ENCODE measurements at places on chromosomes 6 and 20. TPM values are rescaled to one million over a fixed set of nuclear protein-coding genes. Genes with fewer than 3 reads are reported as not detected.

HSD17B8 gene
- total RNA-seq: 4.7 TPM

DNA sequence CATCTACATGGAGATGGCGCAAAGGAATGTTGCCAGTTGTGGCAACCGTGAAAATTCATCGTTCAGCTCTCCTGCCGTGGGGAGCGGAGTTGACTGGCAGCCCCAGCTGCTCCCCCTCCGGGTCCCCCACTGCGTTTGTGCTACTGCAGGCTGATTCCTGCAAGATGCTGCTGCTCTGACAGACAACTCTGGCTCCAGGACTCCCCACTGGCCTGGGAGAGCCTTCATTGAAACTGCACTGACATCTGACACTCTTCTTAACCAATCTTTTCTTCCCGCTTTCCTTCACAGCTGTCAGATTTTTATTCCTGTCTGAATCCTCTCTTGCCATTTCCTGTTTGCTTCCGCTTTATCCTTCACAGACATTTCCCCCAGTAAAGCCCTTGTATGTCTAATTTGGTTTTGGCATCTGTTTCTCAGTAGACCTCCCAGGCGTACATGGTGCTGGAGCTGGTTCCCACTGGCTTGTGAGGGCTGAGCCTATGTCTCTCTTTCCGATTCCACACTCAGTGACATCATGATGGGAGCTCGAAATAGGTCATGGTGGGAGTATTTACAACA, 9.5 kb upstream of the ATRN start:
- peak; percentile 6 for DNase-seq

C6orf163 gene
- 2.9 TPM for total RNA-seq

DNA sequence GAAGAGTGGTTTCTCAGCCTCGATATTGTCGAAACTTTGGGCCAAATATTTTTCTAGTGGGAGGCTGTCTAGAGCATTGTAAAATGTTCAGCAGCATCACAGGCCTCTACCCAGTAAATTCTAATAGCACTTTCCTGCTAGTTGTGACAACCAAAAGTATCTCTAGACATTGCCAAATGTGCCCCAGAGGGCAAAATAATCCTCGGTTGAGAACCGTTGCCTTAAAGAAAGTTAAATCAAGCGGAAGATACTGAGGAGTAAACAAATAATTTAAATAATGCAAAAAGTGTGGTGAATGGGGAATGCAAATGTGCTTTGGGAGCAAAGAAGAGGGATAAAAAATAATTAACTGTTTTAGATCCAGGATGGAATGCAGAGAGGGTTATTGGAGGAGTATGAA, 106.4 kb upstream of the ASCC3 start:
- DNase-seq: no peak

DNA sequence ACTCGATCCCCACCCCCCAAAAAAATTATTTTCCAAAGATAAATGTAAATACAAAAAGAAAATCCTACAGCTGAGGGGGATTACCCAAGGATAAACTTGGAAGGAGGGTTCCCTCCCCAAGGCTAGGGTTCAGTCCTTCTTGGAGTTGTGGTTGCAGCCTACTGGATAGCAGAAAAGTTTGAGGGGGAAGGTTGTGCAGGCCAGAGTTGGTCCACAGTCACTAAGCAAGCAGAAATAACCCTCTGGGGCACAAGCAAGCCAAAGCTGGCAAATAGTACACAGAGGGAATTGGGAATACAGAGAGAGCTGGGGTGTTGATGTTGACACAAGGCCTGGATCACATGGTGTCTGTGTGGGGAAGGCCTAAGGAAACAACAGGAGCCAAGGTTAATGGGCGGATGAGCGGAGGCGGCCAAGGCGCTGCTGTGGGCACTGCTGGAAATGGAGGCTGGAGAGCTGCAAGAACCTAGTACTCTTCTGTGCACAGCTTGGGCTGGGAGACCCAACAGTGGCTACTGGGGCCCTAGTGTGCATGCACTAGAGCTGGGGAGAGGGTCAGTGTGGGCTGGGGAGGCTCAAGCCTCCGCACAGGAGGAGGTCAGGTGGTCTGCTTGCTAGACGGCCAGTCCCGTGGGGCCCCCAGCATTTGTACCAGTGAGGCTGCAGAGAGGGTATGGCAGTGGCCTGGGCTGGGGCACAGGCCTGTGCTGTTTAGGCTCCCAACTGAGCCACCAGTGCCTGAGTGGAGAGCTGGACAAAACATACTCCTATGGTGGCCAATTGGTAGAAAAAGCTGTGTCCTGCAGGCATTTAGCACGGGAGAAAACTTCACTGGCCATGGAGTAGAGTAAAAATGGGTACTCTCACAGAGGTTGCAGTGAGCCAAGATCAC, 5.5 kb upstream of the SNRPB start:
- no peak for DNase-seq

MCHR2 gene
- not detected for total RNA-seq

GRCh38 chr6:127618729-127619128, 41.8 kb downstream of the C6orf58 start:
- DNase-seq: no peak

DNA sequence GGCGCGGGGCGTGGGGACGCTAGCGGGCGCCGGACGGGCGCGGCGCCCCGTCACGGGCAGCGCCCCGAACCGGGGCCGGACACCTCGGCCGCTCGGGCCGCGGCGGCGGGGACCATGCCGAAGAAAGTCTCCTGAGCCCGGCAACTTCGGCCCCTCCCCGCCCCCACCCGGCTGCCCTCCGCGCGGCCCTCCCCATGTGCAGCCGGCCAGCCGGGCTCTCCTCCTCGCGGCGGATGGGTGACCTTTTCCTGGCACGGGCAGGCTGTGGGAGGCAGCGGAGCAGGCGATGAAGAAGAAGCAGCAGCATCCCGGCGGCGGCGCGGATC, 278 bp downstream of the UST start:
- DNase-seq: peak; percentile 50

DNA sequence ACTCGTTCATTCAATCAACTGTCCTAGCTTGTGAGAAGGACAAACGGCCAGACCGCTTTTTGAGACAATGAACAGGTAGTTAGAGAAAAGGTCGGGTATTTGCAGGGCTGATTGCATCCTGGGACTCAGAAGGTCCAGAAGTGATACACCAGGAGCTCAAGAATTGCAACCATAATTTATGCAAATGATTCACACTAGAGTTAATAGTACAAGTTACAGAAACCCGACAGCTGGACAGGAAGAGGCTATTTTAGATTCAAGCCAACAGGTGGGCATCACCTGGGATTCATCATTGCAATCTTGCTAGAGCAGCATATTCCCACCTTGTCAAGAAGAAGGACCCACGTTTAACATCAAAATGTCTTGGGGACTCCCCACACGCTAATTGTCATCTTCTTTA, 83.5 kb downstream of the TNFAIP3 start:
- DNase-seq: no peak

- no peak for DNase-seq
These were observed 38.6 kb downstream of the PREX1 start for GRCh38 chr20:48789185-48789668.

- no peak for DNase-seq
These were observed 10.5 kb downstream of the THBS2 start for GRCh38 chr6:169243186-169243585.

DNA sequence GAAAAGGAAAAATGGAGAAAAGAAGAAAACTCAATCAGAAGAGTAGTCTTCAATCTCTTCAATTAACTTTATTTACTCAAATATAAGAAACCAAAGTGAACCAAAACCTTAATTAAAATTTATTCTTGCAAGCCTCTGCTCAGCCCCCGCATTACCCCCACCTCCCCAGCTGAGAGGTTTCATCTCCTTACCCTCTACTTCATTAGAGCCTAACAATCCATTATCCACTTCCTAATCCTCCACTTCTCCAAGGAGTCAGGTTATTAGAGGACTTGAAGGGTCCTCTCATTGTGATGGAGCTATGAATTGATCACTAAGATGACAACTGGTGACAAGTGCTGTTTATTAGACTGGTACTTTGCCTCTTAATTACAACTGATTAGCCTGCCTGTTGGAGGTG, 956.5 kb downstream of the TFAP2A start:
- DNase-seq: no peak

DNA sequence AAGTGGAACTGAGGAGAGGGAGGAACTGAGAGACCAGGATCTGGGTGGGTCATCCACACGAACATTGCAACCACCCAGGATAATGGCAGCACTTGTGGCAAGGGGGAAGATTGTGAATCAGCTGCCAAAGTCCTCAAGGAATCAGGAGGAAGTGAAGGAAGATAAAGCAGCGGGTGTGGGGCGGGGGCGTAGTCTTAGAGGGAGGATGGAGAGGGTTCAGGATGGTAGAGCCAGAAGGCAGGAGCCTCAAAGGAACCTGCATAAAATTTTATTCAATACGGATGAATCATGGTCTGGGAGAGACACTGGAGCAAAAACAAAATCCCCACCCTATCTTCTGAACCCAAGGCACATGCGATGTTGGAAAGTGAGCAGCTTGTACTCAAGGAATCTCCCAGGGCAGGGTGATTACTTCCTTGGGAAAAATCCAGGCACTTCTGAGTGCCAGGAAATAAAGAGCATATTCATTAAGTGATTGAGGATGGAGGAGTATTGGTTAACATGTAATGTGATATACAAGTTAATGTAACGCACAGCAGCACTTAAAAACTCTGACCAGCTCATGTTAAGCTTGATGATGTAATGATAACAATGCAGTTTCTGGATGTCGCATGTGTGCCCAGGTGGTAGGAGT, 82.0 kb upstream of the B3GAT2 start:
- DNase-seq: no peak

GRCh38 chr6:51049288-51049982, 230.8 kb downstream of the TFAP2B start:
- no peak for DNase-seq

TBXT gene
- not detected for total RNA-seq

- no peak for DNase-seq
These were observed 7.6 kb upstream of the BTN3A3 start for GRCh38 chr6:26432627-26433201.

GRCh38 chr6:42100029-42100901, 42.2 kb downstream of the C6orf132 start:
- DNase-seq: peak; percentile 79

GRCh38 chr6:104162036-104162669, 697.6 kb downstream of the HACE1 start:
- peak; percentile 76 for DNase-seq

MYL9 gene
- total RNA-seq: 195 TPM

TMEM181 gene
- total RNA-seq: 35.1 TPM

GRCh38 chr6:95286874-95287273, 290.5 kb upstream of the MANEA start:
- no peak for DNase-seq

- peak; percentile 38 for DNase-seq
These were observed 610.3 kb downstream of the RNF144B start for GRCh38 chr6:18997375-18997826.

TBX18 gene
- total RNA-seq: 3.0 TPM

GRCh38 chr6:106186714-106187113, 100.6 kb downstream of the PRDM1 start:
- no peak for DNase-seq

PROKR2 gene
- total RNA-seq: not detected

GRCh38 chr20:63042448-63043071, 35.8 kb upstream of the BHLHE23 start:
- DNase-seq: no peak

NANP gene
- total RNA-seq: 8.7 TPM

APCDD1L gene
- 2.9 TPM for total RNA-seq

Data from fibroblast of villous mesenchyme (primary cell).